ENCODE measurements at places on chromosomes 7 and 10. TPM values are rescaled to one million over a fixed set of nuclear protein-coding genes. Genes with fewer than 3 reads are reported as not detected.

ABCB4 gene
- 0.15 TPM for total RNA-seq

IL2RA gene
- total RNA-seq = not detected

CALHM3 gene
- total RNA-seq = not detected

CACNB2 gene
- 0.10 TPM for total RNA-seq

CCL24 gene
- not detected for total RNA-seq

CLCN1 gene
- total RNA-seq = not detected

RASA4B gene
- total RNA-seq = 9.9 TPM

BMPER gene
- 0.63 TPM for total RNA-seq

- no peak overlapping the region for H3K4me3 ChIP-seq
- no peak overlapping the region for H3K27ac ChIP-seq
- no peak for DNase-seq
- peaks cover 5% of the 10 kb centered on the region for H3K36me3 ChIP-seq
These were observed 88.4 kb downstream of the KIAA1549 start for GRCh38 chr7:138892812-138893211.

DNA sequence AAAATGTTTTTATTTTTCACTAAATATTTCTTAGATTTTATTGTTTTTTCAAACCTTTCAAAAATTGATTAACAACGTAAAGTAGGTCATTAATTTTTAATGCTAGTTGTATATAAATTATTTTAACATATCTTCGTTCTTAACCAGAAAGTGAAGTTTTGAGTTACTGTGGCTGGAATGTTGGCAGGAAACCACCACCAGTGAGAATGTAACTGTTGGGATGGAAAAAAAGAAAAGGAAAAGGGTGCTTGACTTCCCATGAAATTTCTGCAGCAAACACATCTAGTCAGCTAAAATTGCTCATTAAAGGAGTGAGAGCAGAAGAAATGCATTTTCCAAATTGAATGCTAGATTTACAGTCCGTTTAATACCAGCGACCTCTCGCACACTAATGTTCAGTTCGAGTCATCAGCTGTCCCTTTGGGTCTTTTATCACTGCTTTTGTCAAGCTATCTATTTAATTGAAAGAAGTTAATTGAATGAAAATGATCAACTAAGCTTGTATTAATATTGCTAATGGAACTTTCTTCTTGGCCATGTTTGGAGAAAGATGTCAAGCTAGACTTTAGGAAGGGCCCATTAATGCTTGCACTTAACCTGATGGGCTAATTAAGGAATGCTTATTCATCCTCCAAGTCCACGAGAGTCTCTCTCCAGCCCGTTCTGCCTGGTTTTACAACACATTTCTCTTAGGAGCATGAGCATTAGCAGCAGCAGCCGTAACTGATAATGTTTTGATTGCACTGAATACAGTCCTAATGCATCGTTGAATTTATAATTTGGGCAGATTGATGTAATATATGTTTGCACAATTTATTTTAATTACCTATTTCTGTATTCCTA is 70.1 kb downstream of the UBE3C start:
- peaks cover 17% of the 10 kb centered on the region for H3K36me3 ChIP-seq
- no peak overlapping the region for H3K4me3 ChIP-seq
- H3K27me3 ChIP-seq = no peaks in the 10 kb centered on the region
- H3K27ac ChIP-seq = no peak overlapping the region
- H3K4me1 ChIP-seq = peaks cover 25% of the 10 kb centered on the region

GRCh38 chr10:48805848-48806247 is 121.2 kb downstream of the WDFY4 start:
- no peak for DNase-seq
- H3K27ac ChIP-seq = no peak overlapping the region
- H3K4me3 ChIP-seq = no peak overlapping the region
- H3K36me3 ChIP-seq = no peaks in the 10 kb centered on the region
- H3K4me1 ChIP-seq = peaks cover 12% of the 10 kb centered on the region

DNA sequence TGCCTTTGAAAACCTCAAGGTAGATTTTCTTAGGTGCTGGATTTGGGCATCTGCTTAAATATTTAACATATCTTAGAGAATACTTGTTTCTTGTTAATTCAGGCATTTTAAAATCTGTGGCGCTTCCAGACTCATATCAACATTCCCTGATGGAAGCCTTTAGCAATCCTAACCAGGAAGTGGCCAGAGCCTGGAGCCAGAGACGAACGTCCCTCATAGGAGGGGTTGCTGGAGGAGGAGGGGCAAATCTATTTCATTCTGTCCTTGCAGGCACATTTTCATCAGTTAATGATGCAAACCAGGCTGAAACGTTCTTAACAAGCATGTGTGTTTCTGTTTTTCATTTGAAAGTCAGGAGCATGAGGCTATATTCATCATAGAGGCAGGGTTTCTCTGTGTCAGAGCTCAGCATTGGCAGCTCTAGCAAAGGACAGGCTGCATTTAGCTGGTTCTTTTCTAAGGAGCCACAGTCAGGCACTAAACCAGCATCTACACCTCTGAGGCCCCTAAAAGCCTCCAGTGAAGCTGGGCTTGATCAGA is 17.8 kb upstream of the IFIT2 start:
- H3K4me3 ChIP-seq = peak overlapping the region; percentile 41
- peak overlapping the region; percentile 94 for H3K27ac ChIP-seq
- H3K4me1 ChIP-seq = peaks cover 70% of the 10 kb centered on the region
- no peaks in the 10 kb centered on the region for H3K36me3 ChIP-seq
- H3K27me3 ChIP-seq = no peaks in the 10 kb centered on the region

DNA sequence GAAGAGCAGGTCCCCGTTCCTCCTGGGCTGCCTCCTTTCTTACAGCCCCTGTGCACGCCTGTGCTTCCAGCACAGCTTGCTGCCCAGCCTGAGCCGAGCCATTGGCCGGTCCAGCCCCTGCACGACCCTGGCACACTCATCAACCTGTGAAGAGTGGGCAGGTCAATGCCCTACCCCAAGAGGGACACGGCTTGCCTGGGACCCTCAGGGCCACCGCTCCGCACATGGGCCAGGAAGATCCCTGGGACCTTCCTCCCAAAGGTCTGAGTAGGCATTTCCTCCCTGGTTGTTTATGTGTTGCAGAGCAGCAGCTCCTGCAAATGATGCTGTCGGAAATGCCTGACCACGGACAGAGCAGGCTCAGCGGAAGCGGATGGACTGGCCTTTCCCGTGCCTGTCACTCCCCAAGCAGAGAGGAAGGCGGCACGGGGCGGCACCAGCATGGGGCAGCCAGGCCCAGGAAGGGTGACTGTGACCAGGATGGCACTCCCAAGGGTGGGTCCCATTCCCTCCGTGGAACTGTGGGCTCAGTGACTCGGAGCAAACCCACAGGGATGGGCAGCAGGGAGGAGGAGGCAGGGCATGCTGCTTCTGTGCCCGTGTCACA is 252.5 kb downstream of the TNS3 start:
- H3K27me3 ChIP-seq = no peaks in the 10 kb centered on the region
- no peak overlapping the region for H3K4me3 ChIP-seq
- DNase-seq = no peak
- peaks cover 22% of the 10 kb centered on the region for H3K36me3 ChIP-seq
- H3K27ac ChIP-seq = peak overlapping the region; percentile 99

- peaks cover 92% of the 10 kb centered on the region for H3K4me1 ChIP-seq
- peak overlapping the region; percentile 88 for H3K27ac ChIP-seq
- peaks cover 42% of the 10 kb centered on the region for H3K36me3 ChIP-seq
- no peak for DNase-seq
These were observed 67.1 kb upstream of the AGBL3 start for GRCh38 chr7:134919240-134919641.

DNA sequence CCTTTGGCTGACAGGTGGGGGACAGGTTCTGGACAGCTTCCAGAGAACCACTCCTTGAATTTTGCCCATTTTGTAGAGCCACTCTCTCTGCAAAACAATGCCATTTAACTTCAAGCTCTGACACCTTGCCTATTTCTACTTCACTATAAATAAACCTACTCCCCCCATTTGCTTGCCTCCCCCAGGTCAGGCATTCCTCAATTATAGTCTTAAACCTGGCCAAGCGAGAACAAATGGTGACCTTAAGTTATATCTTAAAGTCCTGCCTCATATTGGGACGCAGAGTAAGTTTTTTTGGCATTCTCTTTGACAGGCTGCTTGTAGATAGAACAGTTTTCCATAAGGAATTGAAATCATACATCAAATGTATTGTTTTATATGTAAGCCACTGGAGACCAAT is 706.9 kb downstream of the LRMDA start:
- DNase-seq = no peak
- peaks cover 2% of the 10 kb centered on the region for H3K4me1 ChIP-seq
- H3K4me3 ChIP-seq = no peak overlapping the region
- peaks cover 11% of the 10 kb centered on the region for H3K27me3 ChIP-seq

DNA sequence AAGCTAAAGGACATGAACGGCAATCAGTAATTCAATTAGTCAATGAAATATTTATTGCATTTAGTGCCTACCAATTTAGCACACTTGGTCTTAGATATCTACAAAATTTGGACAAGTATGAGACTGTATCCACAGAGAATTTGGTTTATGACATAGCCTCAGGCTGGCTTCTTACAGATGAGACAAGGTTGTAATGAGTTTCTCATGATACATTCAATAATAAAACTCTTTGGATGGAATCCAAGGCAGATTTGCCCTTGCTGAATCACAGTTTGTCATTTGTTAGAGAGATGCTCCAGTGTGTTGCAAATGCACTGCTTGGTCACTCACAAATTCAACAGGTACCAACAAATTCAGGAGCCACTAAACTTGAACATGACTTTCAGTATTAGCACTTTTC is 162.5 kb downstream of the GPR37 start:
- no peak for DNase-seq
- no peaks in the 10 kb centered on the region for H3K4me1 ChIP-seq
- no peaks in the 10 kb centered on the region for H3K27me3 ChIP-seq

DNA sequence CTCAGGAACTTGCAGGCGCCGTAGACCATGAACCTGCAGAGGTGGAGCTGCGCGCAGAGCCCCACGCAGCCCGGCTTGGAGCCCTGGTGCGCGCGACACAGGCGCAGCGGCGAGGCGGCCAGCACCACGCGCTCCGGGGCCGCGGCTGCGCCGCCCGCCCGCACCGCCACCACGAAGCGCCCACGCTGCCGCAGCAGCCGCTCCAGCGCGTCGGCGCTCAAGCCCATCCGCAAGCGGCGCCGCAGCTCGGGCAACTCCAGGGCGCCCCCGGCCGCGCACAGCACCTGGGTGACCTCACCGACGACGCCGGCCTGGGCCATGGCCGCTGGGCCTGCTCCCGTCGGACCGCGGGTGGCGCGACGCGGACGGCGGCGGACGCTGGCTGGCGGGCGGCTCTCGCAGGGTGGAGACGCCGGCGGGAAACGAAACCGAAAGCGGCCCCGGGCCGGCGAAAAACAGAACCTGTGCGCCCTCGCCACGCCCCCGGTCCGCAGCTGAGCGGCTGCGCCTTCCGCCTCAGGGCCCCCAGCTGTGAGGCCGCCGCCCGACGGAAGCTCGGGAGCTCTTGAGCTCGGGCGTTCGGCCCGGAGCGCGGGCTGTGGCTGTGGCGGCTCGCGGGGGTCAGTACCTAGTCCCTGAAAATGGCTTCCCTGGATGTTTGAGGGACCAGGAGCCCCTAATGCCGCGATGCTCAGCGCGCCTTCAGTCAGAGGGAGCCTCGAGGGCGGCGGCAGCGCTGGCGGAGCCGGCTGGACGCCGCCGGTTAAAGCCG is at the start of gene PARP12:
PARP12 (minus strand) TSS at position 424 of the 772 bp plus-strand sequence; CDS start at position 320, 104 bp downstream.
- peaks cover 36% of the 10 kb centered on the region for H3K4me1 ChIP-seq
- H3K36me3 ChIP-seq = peaks cover 9% of the 10 kb centered on the region
- no peak for DNase-seq
- H3K27ac ChIP-seq = peak within 1 kb of the TSS; percentile 74
- peak within 1 kb of the TSS; percentile 71 for H3K4me3 ChIP-seq

DNA sequence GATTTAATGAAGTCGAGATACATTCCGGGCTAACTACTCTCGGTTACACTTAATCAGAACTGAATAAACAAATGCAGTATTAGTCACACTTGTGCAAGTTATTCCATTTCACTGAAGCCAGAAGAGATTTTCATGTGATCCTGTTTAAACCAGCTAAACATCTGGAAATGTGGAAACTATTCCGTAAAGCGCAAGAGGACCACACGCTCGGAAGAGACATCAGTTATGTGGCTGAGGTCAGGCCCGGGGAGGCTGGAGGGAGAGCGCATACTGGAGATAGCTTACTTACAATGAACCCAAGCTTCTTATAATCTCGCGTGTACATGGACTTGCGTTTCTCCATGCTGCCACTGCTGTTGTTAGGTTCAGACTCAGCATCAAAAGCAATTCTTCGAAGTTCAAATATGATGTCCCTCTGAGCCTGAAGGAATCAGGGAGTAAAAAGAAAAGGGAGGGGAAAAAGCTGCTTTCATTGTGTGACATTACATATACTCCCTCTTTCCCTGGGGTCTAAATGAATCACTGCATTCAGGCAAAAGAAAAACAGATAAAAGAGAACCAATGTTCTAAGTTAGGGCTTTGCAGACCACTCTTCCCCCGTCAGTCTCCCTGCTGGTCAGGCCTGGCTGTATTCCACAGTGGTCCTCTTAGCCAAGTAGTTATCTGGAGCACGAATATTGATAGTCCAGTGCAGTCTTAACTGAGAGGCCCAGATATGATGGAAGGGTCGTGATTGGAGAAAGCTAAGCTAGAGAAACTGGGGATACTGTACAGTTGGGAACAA is 237.4 kb downstream of the ELMO1 start:
- peaks cover 21% of the 10 kb centered on the region for H3K4me1 ChIP-seq
- H3K36me3 ChIP-seq = no peaks in the 10 kb centered on the region
- no peak overlapping the region for H3K27ac ChIP-seq
- H3K4me3 ChIP-seq = no peak overlapping the region
- H3K27me3 ChIP-seq = peaks cover 9% of the 10 kb centered on the region

DNA sequence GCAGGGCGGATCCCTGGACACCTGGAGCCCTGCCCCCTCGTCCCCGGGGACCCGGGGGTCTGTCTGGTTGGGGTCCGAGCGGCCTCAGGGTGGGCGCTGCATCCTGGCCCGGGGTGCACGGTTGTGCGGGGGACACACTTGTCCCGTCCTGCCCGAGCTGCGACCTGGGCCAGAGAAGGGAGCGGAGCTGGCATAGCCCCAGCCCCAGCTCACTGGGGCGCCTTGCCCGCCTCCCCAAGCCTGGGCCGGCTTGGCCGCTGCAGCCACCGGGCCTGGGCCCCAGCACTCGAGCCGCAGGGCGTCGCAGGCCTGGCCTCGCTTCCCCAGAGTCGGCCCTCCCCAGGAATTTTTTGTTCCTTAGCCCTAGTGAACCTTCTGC is 54.5 kb downstream of the GLRX3 start:
- H3K36me3 ChIP-seq = peaks cover 2% of the 10 kb centered on the region
- no peaks in the 10 kb centered on the region for H3K27me3 ChIP-seq
- no peak overlapping the region for H3K27ac ChIP-seq
- no peaks in the 10 kb centered on the region for H3K4me1 ChIP-seq

DNA sequence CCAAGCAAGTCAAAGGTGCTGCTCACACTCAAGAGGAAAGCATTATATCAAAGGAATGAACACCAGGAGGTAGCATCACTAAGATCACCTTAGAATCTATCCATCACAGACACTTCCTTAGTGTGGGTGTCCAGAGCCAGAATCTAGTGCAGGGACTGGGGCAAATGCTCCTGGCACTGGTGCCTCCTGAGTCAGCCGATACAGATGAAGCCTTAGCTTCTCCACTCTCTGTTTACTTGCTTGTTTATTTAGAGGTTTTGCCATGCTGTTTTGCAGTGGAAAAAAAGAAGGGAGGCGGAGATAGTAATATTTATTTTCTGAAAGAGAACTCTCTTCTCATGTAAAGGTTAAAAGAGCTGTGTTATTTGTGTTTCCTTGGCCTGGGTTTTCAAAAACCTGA is 303.1 kb downstream of the WDR11 start:
- DNase-seq = no peak
- H3K36me3 ChIP-seq = peaks cover 3% of the 10 kb centered on the region
- H3K4me1 ChIP-seq = peaks cover 11% of the 10 kb centered on the region
- H3K4me3 ChIP-seq = no peak overlapping the region
- H3K27ac ChIP-seq = no peak overlapping the region

- peaks cover 20% of the 10 kb centered on the region for H3K36me3 ChIP-seq
- H3K4me3 ChIP-seq = no peak overlapping the region
- DNase-seq = no peak
- no peaks in the 10 kb centered on the region for H3K27me3 ChIP-seq
- H3K27ac ChIP-seq = no peak overlapping the region
- no peaks in the 10 kb centered on the region for H3K4me1 ChIP-seq
These were observed 204.3 kb downstream of the DGKI start for GRCh38 chr7:137642472-137642871.

All from chondrocyte (in vitro differentiated cells).